Anterior cingulate cortex (tissue), 58 donors: ENCODE measurements at places on chromosomes 11 and 22.

DNA sequence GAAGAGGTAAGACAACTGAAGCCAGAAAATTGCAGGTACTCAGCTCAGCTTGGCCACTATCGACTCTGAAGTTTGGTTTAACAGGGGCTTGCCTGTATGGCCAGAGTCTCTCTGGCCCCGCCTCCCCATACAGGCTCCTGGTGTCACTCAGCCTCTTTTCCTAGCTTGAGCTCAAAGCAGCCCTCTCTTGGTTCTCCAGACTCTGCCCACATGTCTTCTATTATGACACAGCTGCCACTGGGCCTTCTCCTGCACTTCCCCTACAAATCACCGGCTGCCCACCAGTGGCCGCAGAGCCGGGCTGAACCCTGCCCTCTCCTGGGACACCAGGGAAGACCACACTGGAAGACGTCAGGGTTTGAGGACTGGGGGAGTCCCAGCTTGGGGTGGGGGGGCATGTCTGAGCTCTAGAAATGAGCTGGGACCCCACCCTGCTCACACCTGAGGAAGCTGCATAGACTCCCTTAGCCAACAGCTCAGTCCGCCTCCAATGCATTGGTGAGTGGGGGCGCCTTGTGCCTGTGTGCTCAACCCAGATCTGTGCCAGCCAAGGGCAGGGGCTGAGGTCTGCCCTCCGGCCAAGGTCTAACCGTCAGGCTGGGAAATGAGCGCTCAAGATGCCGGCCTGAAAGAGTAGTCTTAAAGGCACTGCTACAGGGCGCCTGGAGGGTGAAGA lies 94.4 kb upstream of the LMO1 start:
- DNase-seq, result no peak

DNA sequence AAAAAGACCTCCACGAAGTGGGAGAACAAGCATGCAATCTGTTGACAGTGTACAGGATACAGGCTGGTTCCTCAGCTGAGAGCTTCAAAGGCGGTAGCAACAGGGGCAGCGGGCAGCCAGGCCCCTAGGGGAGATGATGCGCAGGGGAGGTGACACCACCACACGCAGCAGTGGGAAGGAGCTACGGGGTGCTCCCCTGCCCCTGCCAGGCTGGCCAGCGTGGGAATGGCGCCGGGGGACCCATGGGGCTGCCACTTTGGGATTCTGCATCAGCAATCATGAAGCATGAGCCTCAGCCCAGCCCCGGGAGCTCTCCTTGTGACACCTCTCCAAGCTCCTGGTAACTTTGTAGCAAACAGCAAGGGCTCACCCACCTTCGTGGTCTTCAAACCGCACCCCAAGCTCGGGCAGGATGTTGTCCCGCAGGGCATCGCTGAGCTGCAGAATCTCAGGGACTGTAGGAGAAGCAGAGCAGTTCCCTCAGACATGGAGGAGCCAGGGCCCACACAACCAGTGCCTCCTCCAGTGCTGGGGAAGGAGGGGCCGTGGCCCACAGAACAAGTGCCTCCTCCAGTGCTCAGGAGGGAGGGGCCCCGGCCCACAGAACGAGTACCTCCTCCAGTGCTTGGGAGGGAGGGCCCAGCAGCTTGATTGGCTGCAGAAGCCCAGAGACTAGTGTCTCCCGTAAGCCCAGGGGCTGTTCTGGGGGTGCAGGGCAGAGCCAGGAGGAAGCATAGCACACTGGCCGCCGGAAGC lies 14.6 kb upstream of the NAP1L4 start:
- DNase-seq, result no peak

GRCh38 chr22:35540595-35541253 lies at the start of gene RASD2:
TSS of gene RASD2 (plus strand) at chr22:35540831. CDS start at chr22:35546810, 5,979 bp downstream.
- peak; percentile 57 for DNase-seq

GRCh38 chr11:5153574-5154431 lies 754 bp downstream of the OR52A1 start:
- no peak for DNase-seq

GRCh38 chr22:38631724-38632123 lies 24.5 kb downstream of the FAM227A start:
- DNase-seq, result no peak

- DNase-seq, result no peak
These were observed 619.4 kb upstream of the KIRREL3 start for GRCh38 chr11:127619946-127620345.

- no peak for DNase-seq
These were observed 24.3 kb upstream of the CCDC34 start for GRCh38 chr11:27387362-27387761.

DNA sequence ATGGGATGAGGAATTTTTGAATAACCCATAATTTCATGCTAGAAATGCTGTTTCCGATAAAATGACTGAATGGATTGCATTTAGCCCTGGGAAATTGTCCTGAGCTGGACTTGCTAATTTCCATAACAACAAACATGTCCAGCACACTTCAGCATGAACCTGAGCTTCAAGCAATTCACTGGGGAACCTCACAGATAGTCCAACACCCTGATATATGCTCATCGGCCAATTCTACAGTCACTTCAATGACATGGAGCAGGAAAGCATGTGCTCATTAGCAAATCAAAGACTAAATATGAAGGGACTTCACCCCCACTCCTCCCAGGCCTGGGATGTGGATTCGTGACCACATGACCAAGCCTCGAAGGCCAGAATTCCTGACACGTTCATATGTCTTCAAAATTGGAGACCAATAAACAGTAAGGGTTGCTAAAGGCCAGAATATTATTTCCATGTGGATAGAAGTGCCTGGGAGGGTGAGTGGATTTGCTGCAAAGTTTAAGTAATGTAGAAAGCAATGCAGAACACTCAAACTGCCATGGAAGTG lies 131.9 kb downstream of the SLC1A2 start:
- no peak for DNase-seq

DNA sequence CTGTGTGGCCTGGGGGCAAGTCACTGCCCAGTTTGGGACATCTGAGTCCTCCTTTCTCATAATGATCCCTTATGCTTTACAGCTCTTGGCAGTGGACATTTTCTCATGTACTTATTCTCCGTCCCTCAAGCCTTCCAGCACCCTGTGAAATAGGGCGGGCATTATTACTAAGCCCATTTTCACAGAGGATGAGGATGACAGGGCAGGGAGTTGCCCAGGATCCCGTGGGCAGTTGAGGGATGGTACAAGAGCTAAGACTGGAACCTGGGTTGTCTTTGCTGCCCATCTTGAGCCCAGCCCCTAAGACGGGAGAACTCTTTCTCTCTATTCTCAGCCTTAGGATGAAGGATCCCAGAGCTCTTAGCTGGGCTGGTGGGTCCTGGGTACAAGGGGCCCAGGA lies 11.2 kb downstream of the CD82 start:
- DNase-seq, result no peak
